ENCODE measurements at places on chromosomes 11 and 22. TPM values are rescaled to one million over a fixed set of nuclear protein-coding genes. Genes with fewer than 3 reads are reported as not detected.
A peak's percentile ranks its signal among the peaks of the same experiment; 100 is the strongest.

DNA sequence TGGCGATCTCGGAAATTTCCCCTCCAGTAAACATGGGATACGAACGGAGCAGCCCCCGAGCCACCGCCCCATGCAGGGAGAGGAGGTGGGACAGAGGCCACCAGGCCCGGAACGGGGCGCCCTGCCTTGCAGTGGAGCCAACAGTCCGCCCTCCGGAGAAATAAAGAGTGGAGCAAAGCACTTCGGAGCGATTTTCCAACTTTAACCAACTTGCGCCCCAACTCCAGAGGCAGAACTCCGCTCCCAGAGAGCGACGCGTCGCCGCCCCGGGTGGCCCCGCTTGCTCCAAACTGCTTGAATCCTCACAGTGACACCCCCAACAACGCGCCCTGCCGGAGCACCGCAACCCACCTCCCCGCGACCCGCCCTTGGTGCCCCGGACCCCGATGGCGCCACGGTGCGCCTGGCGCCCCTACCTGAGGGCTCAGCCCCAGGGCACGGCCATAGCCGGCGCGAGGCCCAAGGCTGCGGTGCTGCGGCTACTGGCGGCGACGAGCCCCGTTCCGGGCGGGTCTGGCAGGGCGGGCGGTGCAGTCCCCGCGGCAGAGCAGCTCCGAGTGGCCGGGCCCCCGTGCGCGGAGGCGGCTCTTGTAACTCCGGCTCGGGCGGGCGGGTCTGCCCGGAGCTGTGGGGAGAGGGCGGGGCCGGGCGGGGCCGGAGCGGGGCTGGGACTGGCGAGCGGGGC lies at the start of gene AHNAK:
Gene AHNAK (minus strand): TSS at position 563 of the 685 bp plus-strand sequence. CDS start 10,708 bp downstream, outside the sequence.
- DNase-seq = peak; percentile 72

DNA sequence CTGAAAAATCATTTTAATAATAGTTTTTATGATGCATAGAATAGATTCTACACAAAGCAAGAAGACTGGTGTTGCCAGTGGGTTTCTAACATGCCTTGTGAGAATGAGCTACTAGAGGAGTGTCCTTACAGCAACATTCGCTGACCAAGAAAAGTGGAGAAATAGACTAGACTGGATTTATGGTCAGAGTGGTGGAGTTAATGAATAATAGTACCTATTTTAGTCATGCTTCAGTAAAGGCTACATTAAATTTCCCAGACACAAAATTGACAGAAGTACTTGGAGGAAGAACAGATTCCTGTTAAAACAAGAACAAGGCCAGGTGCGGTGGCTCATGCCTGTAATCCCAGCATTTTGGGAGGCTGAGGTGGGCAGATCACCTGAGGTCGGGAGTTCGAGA lies 539.2 kb downstream of the ETS1 start:
- DNase-seq = peak; percentile 28

- no peak for DNase-seq
Measured at GRCh38 chr11:111598559-111598958, 3.7 kb upstream of the SIK2 start.

SUSD2 gene
- polyA plus RNA-seq = 16.8 TPM

DNA sequence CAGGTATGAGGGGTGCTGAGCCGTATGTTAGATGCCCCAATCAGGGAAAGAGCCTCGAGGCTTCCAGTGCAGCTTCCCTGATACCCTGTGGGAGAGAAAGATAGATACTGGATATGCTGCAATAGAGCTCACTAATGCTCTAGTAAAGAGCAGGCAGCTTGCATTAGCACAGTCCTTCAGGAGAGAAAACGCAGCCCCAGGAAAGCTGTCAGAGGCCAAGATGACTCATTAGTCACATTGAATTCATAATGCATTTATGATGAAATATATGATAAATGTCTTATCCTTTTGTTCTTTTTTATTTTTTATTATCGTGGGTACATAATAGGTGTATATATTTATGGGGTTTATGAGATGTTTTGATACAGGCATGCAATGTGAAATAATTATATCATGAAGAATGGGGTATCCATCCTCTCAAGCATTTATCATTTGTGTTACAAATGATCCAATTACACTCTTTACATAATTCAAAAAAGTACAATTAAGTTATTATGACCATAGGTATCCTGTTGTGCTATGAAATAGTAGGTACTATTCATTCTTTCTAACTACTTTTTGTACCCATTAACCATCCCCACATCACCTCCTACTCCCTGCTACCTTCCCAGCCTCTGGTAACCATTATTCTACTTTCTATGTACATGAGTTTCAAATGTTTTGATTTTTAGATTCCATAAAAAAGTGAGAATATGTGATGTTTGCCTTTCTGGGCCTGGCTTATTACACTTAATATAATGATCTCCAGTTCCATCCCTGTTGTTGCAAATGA lies 94.5 kb upstream of the TOP3B start:
- no peak for DNase-seq

FJX1 gene
- polyA plus RNA-seq = 17.6 TPM

SPON1 gene
- 57.4 TPM for polyA plus RNA-seq

- no peak for DNase-seq
Measured at GRCh38 chr11:35207471-35208403, 68.8 kb downstream of the CD44 start.

SERHL2 gene
- polyA plus RNA-seq = 8.9 TPM

HEPACAM gene
- polyA plus RNA-seq = 3.4 TPM

DNA sequence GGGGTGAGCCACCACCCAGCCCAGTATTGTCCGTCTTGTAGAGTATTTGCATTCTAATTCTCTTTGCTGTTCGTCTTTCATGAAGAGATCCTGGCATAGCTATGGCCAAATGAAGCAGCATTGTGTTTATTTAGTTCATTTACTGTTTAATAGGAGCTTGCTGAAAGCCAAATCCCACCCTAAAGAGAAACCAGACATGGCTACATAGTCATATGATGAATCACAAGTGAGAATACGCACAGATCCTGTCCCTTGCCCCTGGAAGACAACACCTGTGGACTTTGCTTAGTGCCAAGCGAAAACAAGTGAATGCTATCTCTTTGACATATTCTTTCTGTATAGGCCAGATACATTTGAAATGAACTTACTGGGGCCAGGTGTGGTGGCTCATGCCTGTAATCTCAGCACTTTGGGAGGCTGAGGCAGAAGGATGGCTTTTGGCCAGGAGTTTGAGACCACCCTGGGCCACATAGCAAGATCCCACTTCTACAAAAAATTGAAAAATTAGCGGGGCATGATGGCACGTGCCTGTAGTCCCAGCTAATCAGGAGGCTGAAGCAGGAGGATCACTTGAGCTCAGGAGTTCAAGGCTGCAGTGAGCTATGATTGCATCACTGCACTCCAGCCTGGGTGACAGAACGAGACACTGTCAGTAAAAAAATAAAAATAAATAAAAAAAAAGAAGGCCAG lies 5.1 kb upstream of the ARFGAP3 start:
- DNase-seq = no peak

GALNT18 gene
- polyA plus RNA-seq = 25.4 TPM

GRCh38 chr22:34781681-34782080 lies 284.3 kb upstream of the ISX start:
- no peak for DNase-seq

CCDC116 gene
- polyA plus RNA-seq = 0.70 TPM

TMEM41B gene
- 45.0 TPM for polyA plus RNA-seq

DNA sequence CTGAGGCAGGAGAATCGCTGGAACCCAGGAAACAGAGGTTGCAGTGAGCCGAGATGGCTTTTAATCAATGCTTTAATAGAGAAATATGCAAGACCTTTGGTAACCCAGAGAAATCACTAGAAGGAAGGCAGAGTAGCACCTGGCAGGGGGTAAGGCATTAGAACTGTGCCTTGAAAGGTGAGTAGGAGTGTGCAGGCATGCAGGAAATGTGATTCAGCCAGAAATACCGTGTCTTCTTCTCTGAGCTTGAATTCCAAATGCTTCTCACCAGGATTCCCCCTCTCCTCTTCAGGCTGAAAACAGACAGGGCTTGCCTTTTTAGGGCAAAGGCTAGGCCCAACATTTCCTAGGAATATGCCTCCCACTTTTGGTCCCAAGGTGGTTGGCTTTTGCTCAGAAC lies 51.0 kb downstream of the OR4D9 start:
- DNase-seq = no peak
